Stimulated activated CD4-positive, alpha-beta T cell treated with anti-CD3 and anti-CD28 coated beads, Interleukin-15, amount 100 ng/mL, for 1 hour (primary cell): ENCODE measurements at places on chromosomes 6 and 20.

- no peak for DNase-seq
These were observed 747.6 kb downstream of the RFPL4B start for GRCh38 chr6:113094779-113095178.

- DNase-seq: no peak
These were observed 68.7 kb upstream of the KCNK16 start for GRCh38 chr6:39391182-39391581.

- peak; percentile 68 for DNase-seq
These were observed at the start of gene RAD21L1 for GRCh38 chr20:1225783-1226654. TSS of gene RAD21L1 (plus strand) at chr20:1226044. CDS start at chr20:1228454, 2,410 bp downstream.

DNA sequence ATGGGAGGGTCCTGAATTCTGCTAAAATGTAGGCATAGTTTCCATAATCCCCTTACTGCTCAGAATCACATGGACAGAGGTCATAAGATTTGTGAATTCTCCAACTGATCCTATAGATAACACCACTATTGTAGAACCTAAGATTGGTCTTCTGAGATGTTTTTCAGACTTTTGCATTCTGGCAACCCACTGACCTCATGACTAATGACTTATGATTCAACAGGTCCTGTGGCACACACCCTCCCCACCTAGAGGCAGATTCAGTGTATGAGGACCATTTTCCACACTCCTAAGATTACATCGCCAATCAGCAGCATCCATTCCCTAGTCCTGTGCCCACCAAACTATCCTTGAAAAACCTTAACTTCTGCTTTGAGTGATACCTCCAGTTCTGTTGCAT is 207.2 kb downstream of the BTBD9 start:
- no peak for DNase-seq

DNA sequence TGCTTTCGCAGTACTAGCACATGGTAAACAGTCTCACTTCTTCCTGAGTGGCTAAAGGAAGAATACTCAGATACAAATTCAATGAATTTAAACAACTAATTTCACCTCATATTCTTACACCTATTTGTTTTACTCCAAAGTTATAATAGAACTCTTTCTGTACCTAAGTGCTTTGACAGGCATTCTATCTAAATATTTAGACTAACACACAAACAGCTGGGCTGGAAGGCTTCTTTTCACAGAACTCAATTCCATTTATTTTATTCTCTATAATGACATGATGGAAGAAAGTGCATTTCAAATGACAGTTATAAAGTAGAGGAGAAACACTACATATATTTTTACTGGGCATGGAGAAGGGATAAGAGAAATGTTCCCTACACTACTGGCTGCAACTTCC is 384.9 kb upstream of the SPTLC3 start:
- no peak for DNase-seq

DNA sequence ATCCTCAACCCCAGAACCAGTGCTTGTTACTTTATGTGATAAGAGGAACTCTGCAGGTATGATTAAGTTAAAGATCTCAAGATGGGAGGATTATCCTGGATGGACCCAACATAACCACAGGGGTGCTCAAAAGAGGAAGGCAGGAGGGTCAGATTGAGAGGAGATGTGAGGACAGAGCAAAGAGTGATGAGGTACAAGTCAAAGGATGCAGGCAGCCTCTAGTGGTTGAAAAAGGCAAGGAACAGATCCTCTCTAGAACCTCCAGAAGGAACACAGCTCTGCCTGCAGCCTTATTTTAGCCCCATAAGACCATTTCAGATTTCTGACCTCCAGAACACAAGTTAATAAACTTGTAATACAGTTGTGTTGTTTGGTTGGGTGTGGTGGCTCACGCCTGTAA is 41.2 kb downstream of the PDSS2 start:
- DNase-seq: no peak

DNA sequence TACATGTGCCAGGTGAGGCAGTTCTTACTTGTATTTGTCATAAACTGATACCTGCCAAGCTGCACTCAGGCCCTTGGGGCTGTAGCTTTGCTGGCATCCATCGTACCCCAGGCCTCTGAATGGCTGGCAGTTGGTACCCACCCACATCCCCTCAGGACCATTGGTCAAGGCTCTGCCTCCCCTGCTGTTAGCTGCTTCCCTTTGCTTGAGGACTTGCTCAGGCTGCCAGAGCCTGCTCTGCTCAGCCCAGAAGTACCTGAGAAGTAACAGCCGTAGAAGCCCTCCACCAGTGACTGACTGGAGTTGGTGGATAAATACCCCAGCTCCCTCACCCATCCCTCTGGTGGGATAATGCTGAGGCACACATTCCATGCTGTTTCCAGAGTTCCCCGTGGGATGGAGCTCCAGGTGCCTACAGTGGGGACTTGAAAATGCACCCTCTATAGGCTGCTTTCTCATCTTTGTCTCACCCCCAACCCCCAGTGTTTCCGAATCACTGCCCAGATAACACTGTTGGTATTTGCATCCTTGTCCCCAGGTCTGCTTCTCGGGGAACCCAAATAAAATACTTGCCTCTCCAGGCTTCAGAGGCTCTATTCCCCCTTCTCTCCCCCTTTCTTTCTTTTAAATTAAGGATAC is 7.3 kb downstream of the EBF4 start:
- DNase-seq: no peak

- no peak for DNase-seq
These were observed 19.1 kb downstream of the SIRPB1 start for GRCh38 chr20:1600736-1601135.

DNA sequence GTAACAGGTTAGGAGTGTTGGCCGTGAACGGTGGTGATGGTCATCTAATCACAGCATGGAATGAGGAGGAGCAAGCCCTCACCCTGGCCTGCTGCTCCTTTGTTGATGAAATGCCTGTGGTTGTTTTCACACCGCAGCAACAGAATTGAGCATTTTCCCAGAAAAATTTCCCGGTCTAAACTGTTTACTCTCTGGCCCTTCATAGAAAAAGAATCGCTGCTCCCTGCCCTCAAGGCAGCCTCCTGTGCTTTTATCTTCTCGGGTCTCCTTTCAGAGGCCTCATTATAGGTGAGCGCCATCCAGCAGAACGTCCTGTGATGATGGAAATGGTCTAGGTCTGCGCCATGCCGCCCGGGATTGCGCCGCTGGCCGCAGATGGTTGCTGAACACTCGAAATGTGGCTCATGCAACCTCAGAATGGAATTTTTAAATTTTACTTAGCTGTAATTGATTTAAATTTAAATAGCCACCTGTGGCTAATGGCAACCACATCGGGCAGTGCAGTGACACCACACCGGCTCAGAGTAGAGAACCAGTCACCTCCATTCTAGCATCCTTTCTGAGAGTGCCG is 30.2 kb downstream of the PHACTR3 start:
- no peak for DNase-seq

- DNase-seq: no peak
These were observed 38.5 kb downstream of the GCNT2 start for GRCh38 chr6:10559522-10560152.

DNA sequence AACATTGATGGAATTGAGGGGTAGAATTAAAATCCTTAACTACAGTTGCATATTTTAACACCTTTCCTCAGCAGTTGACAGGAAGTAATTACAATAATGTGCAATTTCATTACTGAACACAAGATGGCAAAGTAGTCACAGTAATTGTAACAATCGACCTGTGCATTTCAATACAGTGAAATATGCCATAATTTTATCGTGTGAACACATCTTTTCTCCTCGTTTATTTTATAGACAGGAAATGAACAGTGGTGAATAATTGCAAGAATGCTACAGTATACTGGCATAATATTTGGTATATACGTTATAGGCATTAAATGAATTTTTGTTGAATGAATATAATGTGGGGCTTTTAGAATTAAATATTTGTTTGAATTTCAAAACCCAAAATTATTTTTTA is 25.0 kb downstream of the CYB5R4 start:
- DNase-seq: no peak

GRCh38 chr6:98828211-98828788 is 6.1 kb upstream of the POU3F2 start:
- no peak for DNase-seq

- DNase-seq: no peak
These were observed 53.0 kb downstream of the FARS2 start for GRCh38 chr6:5314191-5314865.

GRCh38 chr20:56504373-56505005 is 20.1 kb upstream of the FAM209A start:
- no peak for DNase-seq

GRCh38 chr6:21461844-21462518 is 131.6 kb upstream of the SOX4 start:
- no peak for DNase-seq

- DNase-seq: no peak
These were observed 1310.5 kb upstream of the CITED2 start for GRCh38 chr6:140684776-140685550.

DNA sequence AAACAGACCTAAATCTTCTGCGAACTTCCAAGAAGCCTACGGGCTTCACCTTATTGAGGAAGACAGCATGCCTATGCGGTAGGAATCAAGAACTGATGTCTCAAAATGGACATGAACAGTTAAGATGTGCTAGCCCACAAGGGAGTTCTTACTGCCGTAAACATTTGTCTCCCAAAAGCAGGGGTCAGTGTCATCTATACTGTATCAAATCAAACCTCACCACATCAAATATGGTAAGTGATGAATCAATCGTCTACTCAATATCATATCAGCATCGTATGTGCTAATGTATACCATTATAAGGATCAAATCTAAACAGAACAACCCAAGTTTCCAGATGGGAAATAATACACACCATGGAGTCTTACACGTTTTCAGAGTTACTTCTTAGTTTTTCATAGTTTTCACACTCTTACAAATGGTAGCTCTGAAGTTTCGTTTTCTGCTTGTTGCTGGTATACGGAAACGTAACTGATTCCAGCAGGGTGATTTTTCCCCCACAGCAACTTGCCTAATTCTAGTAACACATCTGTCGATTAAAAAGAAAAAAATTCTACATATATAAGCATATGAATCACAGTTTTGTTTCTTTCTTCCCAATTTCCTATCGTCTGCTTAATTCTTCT is 12.6 kb downstream of the RRBP1 start:
- no peak for DNase-seq

- no peak for DNase-seq
These were observed 29.3 kb upstream of the SLC23A2 start for GRCh38 chr20:5030348-5031205.

DNA sequence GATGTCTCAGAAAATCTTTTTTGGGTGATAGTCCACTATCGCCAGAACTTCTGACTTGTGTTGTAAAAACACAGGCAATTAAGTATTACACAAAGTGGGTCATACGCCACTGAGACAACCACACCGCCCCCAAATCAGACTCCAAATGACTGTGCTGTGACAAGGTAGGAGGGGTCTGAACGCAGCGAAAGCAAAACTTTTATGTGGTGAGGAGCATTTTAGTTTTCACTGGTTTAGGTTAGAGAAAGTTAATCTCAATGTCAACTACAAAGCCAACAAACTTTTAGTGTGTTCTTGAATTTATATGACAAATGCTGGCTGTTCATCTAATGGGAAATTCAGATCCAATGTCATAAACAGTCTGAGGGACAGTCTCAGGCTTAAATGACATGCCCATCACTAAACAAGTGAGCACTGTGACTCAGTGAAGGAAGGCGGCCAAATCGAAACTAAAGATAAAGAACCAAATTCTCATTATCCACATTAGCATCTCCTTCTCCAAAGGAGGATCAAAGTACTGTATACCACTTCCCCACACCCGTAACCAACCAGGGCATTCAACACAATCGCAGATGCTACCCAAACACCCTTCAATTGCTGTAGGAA is 186.7 kb downstream of the GJA10 start:
- DNase-seq: peak; percentile 39

DNA sequence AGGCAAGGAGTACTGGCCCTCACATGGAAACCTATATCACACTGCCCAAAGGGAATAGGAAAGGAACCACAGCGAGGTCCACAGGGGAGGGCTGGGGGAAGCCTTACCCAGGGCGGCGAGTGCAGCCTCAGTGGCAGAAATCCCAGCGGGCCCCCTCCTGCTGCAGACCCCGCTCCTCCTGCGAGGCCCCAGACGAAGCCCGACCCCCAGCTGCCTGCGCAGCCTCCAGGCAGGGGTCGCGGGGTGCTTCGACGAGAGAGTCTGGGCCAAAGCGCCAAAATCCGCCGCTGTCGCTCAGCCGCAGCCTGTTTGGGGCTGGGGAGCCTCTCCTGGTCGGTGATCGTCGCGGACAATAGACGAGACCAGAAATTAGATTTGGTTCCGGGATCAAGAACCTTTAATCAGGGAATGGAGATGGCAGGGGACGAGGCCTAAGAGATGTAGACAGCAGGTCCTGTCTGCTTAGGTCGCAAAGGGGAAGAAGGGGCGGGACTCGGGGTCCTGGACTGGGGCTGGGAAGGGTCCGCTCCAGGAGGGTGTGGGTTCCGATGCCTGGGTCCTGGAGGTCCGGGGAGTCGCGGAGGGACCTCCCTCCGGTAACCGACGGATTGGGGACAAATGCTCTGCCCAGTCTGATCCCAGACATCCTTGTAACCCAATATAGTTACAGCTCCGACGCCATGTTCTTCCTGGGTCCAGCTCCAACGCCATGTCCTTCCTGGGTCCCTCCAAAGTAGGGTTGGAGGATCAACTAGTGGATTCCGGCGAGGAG is 36.4 kb upstream of the HLA-E start:
- no peak for DNase-seq

GRCh38 chr20:676967-677366 is 1.4 kb upstream of the SCRT2 start:
- DNase-seq: no peak

DNA sequence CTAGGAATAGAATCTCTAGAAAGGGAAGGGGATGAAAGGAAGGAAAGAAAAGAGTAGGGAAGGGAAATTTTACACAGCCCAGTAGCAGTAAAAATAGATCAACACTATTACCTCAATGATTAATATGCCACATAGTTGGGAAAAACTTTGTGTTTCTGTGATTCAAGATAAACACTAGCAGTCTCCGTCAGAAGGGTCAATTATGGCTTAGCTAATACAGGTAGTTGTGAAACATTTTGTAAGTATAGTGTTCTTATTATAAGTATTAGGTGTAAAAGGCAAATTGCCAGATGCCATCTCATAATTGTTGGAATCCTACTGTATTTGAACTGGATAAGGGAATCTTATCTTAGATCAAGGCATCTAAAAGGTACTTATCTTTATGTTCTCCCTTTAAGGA is 165.7 kb downstream of the MTFR2 start:
- no peak for DNase-seq

DNA sequence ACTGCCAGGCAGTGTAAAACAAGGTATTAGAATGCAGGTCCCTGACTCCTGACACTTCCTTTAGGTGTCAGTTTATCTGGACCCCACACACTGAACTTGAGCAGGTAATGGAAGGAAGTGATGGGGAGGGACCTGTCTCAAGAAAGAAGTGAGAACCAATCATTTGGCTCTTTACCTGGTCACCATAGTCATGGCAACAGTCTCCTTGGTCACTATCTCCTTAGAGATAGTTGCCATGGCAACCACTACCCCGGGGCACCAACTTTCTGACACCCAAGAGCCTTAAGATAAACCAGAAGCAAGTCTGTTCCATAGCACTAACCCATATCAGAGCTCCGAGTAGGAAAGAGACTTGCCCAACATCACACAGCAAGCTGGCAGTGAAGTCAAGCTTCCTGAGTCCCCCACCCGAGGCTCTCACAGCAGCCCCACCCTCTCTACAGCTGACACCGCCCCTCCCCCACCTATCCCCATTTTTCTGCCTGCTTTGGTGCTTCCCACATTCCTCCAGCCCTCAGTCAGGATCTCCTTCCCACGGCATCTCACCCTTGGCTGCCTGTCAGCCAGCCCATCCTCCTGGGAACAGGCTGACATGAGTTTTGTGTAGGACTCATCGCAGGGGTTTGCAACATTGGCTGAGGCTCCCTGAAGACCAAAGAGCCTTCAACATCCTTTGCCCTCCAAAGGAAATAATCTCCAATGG is 16.3 kb upstream of the HM13 start:
- no peak for DNase-seq

GRCh38 chr6:154229786-154230185 is 126.8 kb downstream of the IPCEF1 start:
- no peak for DNase-seq

- no peak for DNase-seq
These were observed 2.0 kb upstream of the SLC9A8 start for GRCh38 chr20:49810491-49811190.
